Ascending aorta (tissue), 2 donors: ENCODE measurements at places on chromosomes 12 and 14. TPM values are rescaled to one million over a fixed set of nuclear protein-coding genes. Genes with fewer than 3 reads are reported as not detected.

Gene IRF9
- total RNA-seq, result 24.7 TPM

GRCh38 chr12:79933532-79934264, 1.2 kb downstream of the PPP1R12A start:
- H3K27me3 ChIP-seq, result no peaks in the 10 kb centered on the region
- DNase-seq, result no peak
- H3K4me3 ChIP-seq, result peak overlapping the region; percentile 93

DNA sequence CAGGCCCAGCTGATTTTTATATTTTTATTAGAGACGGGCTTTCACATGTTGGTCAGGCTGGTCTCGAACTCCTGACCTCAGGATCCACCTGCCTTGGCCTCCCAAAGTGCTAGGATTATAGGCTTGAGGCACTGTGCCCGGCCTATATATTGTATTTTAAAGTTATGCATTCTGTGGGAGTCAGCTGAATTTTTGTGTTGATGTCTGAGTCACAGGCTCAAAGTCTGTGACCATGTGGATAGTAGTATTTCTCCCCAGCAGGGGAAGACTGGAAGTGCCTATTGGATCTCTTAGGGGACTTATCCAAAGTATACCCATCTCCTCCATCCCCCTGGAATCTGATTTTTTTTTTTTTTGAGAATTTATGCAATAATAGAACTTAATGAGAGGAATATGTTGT, 43.8 kb upstream of the ATF1 start:
- H3K27ac ChIP-seq, result no peak overlapping the region
- no peaks in the 10 kb centered on the region for H3K27me3 ChIP-seq
- peaks cover 7% of the 10 kb centered on the region for H3K4me1 ChIP-seq
- no peak overlapping the region for H3K4me3 ChIP-seq
- no peak for DNase-seq
- H3K36me3 ChIP-seq, result peaks cover 41% of the 10 kb centered on the region

DNA sequence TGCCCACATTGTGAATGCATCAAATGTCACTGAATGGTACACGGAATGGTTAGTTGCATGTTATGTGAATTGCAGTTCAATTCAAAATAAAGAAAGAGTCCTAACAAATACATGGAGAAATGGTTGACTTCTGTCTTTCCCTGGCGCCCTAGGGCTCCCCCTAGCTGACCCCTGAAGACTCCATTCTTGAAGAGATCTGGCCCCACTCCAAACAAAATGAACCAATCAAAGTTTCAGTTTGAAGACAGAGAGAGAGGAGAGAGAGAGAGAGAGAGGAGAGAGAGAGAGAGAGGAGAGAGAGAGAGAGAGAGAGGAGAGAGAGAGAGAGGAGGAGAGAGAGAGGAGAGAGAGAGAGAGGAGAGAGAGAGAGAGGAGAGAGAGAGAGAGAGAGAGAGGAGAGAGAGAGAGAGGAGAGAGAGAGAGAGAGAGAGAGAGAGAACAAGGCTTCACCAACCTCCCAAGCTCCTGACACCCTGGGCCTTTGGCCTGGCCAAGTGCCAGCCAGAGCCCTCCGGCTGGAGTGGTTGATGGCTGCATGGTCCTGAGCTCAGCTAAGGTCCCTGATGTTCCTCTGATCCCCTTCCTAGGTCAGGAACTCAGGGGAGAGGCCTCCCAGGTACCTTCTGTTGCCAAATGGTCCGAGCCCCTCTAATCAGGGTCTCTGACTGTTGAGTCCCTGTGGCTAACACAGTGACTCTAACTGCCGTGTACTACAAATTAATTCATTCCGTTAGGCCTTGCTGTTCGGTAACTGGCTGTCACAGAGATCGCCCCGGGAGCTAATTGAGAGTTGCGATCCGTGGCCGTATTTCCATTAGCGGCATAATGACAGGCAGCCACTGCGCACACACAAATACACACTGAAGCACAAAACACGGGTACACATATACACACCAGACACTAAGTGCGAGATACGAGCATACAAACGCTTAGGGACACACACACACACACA, 188.8 kb downstream of the ESRRB start:
- no peak for DNase-seq
- no peaks in the 10 kb centered on the region for H3K36me3 ChIP-seq
- no peaks in the 10 kb centered on the region for H3K27me3 ChIP-seq
- no peak overlapping the region for H3K27ac ChIP-seq
- no peaks in the 10 kb centered on the region for H3K4me1 ChIP-seq
- H3K4me3 ChIP-seq, result no peak overlapping the region

DNA sequence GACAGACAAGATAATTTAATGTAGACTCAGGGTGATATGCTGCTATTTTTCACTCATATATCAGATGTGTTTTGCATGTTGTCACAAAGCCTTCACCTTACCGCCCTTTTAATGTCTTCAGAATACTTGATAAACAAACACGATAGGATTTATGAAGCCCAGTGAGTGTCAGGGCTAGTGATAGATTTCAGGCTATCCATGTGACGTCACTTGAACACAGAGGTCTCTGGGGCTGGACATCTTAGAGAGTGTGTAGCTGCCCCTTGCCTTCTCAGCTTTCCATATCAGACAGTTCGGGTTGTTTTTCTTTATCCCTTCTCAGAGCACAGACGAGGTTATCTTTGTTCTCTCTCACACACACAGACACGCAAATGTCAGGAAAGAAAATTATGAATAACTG, 105.3 kb upstream of the GSC start:
- H3K36me3 ChIP-seq, result no peaks in the 10 kb centered on the region
- H3K27me3 ChIP-seq, result no peaks in the 10 kb centered on the region

Gene OR4E2
- not detected for total RNA-seq

- H3K4me1 ChIP-seq, result no peaks in the 10 kb centered on the region
- H3K36me3 ChIP-seq, result no peaks in the 10 kb centered on the region
- no peak overlapping the region for H3K27ac ChIP-seq
Measured at GRCh38 chr14:31965735-31966598, 111.1 kb upstream of the ARHGAP5 start.

GRCh38 chr12:46678426-46678825, 147.4 kb downstream of the SLC38A4 start:
- no peaks in the 10 kb centered on the region for H3K27me3 ChIP-seq
- no peaks in the 10 kb centered on the region for H3K36me3 ChIP-seq
- H3K4me3 ChIP-seq, result no peak overlapping the region
- H3K4me1 ChIP-seq, result no peaks in the 10 kb centered on the region

Gene KCNJ8
- total RNA-seq, result 27.8 TPM

Gene FAM181A
- not detected for total RNA-seq

GRCh38 chr14:104830781-104831180, 29.9 kb downstream of the ZBTB42 start:
- peaks cover 8% of the 10 kb centered on the region for H3K4me1 ChIP-seq
- no peaks in the 10 kb centered on the region for H3K36me3 ChIP-seq
- no peak overlapping the region for H3K27ac ChIP-seq
- H3K4me3 ChIP-seq, result no peak overlapping the region

Gene RNASE3
- not detected for total RNA-seq

DNA sequence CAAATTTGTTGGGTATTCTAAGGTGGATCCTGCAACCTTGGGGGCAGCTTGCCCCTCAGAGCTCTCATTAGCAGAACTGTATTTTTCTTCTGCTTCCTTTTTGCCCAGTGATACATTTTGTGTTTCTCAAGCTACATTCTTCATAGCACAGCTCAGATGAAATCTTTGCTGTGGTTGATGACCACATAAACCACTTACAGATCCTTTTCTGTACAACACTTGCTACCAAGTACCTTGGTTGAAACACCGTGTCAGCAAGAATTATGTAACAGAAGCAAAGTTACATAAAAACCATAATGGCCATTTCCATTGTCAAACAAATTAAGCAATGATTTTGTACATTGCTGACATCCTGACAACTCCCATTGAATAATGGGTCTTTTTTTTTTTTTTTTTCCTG, 9.7 kb upstream of the PLBD1 start:
- H3K36me3 ChIP-seq, result no peaks in the 10 kb centered on the region
- DNase-seq, result no peak
- no peaks in the 10 kb centered on the region for H3K27me3 ChIP-seq
- no peak overlapping the region for H3K27ac ChIP-seq

GRCh38 chr12:49503674-49504180, 35.1 kb upstream of the KCNH3 start:
- peaks cover 11% of the 10 kb centered on the region for H3K36me3 ChIP-seq
- DNase-seq, result no peak
- H3K27ac ChIP-seq, result no peak overlapping the region
- no peaks in the 10 kb centered on the region for H3K4me1 ChIP-seq
- H3K4me3 ChIP-seq, result no peak overlapping the region

DNA sequence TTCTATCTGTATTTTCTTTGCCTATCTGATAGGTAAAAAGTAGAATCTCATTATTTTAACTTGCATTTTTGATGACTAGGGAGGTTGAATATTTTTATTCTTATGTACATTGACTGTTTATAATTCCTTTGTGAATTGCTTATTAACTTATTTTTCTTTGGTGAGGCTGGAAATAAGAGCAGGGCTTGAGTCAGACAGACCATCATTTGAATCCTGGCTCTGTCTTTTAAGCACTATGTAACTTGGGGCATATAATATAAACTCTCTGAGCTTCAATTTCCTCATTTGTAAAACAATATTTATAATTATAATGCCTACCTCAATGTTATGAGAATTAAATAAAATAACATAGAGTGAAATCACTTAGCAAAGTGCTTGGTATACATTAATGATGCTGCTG, 108.9 kb downstream of the MSRB3 start:
- H3K4me3 ChIP-seq, result no peak overlapping the region
- no peaks in the 10 kb centered on the region for H3K4me1 ChIP-seq
- H3K27me3 ChIP-seq, result no peaks in the 10 kb centered on the region
- no peak for DNase-seq
- H3K36me3 ChIP-seq, result no peaks in the 10 kb centered on the region

Gene DPPA3
- not detected for total RNA-seq

GRCh38 chr14:101184572-101184971, 281.1 kb upstream of the RTL1 start:
- DNase-seq, result no peak
- H3K27ac ChIP-seq, result no peak overlapping the region
- H3K36me3 ChIP-seq, result no peaks in the 10 kb centered on the region
- H3K4me3 ChIP-seq, result no peak overlapping the region
- no peaks in the 10 kb centered on the region for H3K27me3 ChIP-seq

DNA sequence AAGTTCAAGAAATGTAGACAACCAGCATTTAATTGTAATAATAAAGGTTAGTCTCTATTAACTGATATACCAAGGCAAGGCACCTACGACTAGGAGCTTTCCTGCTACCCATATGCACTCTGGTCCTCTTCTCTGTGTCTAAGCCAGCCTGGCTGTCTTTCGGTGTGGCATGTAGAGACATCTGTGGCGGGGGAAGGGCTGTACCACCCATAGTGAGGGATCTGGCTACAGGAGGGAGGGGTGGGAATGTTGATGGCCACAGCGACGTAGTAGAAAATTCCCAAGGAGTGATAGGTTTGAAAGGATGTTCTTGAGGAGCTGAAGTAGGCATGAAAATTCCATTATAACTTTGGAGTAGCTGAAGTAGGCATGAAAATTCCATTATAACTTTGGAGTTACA, 344.2 kb downstream of the ATP23 start:
- no peak for DNase-seq
- H3K27ac ChIP-seq, result no peak overlapping the region
- no peak overlapping the region for H3K4me3 ChIP-seq
- no peaks in the 10 kb centered on the region for H3K4me1 ChIP-seq
- no peaks in the 10 kb centered on the region for H3K36me3 ChIP-seq
